Body of pancreas (tissue), 4 donors: ENCODE measurements at places on chromosomes 7 and 10. TPM values are rescaled to one million over a fixed set of nuclear protein-coding genes. Genes with fewer than 3 reads are reported as not detected.

- DNase-seq, result no peak
Measured at GRCh38 chr10:119209736-119210355, 2.5 kb downstream of the GRK5 start.

- DNase-seq, result no peak
Measured at GRCh38 chr10:46268076-46268881, 18.5 kb upstream of the ANTXRL start.

- no peak for DNase-seq
Measured at GRCh38 chr10:60974463-60975149, 30.6 kb upstream of the RHOBTB1 start.

GRCh38 chr10:124301736-124302135, 117.0 kb downstream of the OAT start:
- DNase-seq, result no peak

Gene TRIL
- 1.3 TPM for total RNA-seq
